ENCODE measurements at places on chromosomes 13 and 19. TPM values are rescaled to one million over a fixed set of nuclear protein-coding genes. Genes with fewer than 3 reads are reported as not detected.

DNA sequence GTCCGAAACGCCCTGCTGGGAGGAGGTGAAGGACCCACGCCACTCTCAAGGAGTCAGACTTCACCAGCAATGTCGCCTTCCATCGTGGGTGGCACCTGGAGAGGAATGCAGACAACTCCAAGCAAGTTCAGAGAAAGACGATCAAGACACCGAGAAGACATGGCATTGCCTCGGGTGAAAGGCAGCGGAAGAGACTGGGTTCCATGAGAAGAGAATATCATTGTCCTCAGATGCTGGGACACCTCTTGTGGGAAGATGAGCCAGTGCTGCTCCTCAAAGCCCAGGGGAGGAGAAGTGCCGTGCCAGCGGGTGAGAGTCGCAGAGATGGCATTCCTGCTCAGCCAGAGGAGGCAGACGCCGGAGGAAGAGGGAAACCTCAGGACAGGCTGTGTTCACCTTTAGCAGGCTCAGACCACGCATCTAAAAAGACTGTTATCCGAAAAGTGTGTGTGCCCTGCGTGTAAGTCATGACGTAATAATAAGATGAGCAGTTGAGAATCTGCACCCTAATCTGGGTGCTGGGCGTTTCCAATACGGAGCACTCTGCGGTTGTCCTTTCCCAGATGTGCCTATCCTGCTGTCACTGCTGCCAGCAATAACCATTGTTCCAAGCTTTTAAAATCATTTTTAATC lies 144.6 kb upstream of the SPACA7 start:
- no peak for DNase-seq

- DNase-seq, result no peak
Measured at GRCh38 chr13:63367522-63368198, 1952.0 kb upstream of the PCDH20 start.

Gene USF2
- total RNA-seq, result 112 TPM

GRCh38 chr19:17997969-17998826 lies 9.8 kb upstream of the ARRDC2 start:
- no peak for DNase-seq

DNA sequence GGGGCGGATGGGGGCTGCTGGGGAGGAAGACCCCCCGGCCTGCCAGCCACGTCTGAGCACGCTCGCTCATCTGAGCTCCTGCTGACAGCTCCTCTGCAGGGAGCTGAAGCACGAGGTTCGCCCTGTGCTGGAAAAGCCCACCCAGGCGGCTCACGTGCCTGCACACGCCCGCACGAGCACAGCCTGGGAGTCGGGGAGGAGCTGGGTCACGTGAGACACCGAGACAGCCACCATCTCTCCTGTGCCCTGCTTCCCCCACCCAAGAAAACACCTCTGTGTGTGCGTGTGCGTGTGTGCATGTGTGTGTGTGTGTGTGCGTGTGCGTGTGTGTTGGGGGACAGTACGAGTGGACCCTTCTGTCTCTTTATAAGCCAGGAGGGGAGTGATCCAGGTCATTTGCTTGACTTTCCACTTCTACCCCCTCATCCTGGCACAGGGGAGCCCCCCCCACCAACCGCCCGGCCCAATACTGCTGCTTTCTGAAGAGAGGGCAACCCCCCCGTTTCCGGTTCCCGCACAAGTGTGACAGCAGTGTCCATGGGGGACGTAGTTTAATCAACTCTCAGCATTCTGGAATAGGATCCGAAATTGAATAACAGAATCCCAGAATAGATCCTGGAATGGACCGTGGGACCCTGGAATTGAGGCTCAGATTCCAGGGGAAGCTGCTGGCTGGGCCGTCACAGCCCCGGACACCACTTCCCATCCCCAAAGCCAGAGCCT lies 42.5 kb downstream of the CELF5 start:
- no peak for DNase-seq

DNA sequence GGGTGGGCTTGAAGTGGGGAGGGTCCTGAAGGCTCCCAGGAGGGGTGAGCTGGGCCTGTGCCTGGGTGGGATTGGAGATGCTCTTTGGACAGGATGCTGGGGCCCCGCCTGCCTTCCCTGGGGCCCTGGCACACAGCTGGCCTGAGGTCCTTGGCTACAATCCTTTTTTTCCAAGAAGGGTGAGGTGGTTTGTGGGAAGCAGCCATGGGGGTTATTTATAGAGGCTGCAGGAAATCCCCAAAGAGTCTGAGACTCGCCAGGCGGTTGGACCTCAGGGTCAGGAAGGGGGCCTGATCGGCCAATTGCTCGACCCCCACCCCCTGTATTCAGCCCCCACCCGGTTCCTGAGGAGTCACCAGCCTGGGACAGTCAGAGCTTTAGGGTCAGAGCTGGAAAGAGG lies 10.0 kb downstream of the GTPBP3 start:
- no peak for DNase-seq

- DNase-seq, result no peak
Measured at GRCh38 chr13:109735436-109735966, 50.9 kb downstream of the IRS2 start.

DNA sequence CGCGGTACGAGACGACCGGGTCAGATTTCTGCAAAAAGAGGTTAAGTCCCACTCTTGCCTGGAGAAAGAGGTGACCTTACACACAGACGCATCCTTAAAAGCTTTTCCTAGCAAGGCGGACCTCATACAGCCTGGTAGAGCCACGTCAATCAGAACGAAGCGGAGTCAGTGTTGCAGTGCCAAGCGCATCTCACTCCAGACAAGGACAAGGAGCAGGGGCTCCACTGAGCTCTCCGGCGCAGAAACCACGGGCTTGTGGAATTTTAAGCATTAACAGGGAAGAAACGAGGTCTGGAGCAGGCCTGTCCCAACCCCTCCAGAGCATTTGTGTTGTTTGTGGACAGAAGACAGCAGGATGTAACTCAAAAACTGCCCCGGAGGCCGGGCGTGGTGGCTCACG lies 7.1 kb downstream of the EEF2 start:
- DNase-seq, result no peak

DNA sequence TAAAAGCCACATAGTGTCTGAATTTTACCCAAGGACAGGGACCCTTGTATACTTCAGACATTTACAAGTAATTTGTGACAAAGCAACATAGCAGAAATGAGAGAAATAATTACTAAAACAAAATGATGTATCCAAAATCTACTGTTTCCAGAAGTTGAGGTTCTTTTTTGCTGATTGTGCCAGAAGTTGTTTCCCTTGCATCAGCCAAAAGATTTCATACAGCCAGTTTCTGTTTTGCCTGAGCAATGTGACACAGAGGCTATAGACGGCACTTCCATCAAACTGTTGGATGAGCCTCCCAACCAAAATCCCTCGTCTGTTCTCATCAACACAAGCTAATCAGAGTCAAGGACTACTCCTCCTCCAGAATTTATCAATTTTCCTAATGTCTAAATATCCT lies 913.2 kb upstream of the GPC6 start:
- no peak for DNase-seq

- DNase-seq, result no peak
Measured at GRCh38 chr13:77033717-77034302, 6.9 kb upstream of the FBXL3 start.

DNA sequence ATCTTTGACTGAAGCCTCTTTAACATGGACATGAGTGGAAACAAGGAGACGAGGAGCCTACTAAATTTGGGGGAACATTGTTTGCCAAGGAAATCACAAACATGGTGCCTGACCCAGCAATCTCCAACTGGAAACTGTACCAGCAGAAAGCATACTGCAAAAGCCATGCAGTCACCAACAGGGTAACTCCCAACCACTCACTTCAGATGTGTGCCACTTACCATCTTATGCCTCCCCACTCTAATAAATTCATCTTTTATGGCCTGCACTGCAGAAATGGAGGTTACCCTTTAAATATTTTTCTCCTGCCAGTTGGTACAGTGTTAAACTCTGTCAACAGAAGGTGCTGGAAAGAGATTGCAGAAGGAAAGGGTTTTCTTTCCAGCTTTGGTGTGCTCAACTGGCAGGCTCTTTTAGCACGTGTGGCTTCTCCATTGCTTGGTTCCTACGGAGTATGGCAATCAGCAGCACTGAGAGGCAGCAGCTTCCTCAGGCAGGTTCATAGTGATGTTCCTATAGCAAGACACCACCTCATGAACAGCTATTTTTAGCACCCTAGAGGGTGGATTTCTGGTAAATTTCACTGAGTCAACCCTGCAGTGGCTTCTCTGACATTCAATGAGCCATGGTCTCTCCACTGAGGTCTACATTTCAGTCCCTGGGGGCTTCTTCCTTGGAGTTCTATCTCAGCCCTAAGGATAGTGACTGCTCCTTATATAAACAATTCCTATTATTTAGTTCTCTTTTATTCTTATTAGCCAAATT lies 21.4 kb downstream of the MIR17HG start:
- DNase-seq, result no peak

Gene FLT1
- 14.0 TPM for total RNA-seq

Gene MISP
- 116 TPM for total RNA-seq

GRCh38 chr19:38917516-38917915 lies 5.5 kb upstream of the CCER2 start:
- DNase-seq, result no peak

DNA sequence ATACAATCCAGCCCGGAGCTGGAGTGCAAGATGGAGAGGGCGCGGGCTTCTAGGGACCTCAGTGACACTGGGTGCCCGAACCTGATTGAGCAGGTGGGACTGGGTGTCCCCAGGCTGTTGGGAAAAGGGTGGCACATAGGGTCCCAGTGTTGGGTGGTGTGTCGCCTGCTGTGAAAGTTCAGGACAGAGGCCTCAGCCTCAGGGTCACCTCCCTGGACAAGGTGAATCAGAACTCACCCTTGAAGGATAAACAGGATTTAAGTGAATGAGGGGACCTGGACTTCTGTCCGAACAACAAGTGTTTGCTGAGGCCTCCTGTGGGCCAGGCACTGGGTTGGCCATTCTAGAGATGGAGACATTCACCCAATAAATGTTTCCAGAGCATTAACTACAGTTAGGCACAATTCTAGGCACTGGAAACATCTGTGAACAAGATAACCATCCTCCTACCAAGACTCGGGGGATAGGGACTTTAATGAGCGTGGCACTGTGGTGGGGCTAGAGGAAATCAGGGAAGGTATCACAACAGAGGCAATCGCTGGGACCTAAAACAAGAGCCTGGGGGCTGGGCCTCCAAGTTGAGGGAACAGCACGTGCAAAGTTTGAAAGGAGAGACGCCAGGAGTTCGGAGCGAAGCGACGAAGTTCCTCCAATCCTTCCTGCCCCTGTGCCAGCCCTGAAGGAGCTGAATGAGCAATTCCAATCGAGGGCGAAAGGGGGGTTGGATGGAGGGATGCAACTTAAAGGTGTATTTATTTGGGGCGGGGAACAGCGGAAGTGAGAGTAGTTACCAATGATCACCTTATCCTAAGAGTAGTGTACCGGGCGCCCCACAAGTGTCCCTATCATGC lies 921 bp upstream of the POLD1 start:
- DNase-seq, result no peak

DNA sequence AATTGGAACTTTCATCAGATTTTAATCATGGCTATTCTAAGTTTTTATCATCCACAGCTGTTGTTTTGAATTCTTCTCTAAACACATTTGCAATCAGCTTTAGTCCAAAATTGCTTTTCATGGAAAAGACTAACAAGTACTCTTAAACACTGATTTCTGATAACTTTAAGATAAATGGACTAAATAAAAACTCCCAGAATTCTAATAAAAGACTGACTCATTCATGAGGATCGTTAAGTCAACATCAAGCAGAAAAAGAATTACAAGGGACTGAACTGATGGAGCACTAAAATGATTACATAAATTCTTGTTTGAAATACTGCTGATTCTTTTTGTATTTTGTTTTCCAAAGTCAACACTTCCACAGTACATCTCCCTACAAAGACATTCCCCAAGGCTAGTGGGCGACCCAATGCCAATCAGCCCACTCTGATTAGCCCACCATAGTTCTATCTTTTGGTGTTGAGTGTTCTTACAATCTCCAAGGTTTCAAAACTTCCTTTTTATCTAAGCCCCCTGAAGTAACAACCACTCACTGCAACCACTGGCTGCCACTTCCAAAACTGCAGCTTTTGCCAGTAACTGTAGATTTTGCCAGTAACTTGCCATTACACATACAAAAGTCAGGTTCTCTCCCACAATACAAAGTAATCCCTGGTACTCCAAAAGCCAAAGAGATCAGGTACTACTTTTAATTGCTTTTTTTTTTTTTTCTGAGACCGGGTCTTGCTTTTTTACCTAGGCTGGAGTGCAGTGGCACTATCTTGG lies 14.0 kb upstream of the NAA16 start:
- no peak for DNase-seq

- DNase-seq, result no peak
Measured at GRCh38 chr19:52917531-52917930, 5.7 kb downstream of the ZNF888 start.

Gene LENG9
- 18.9 TPM for total RNA-seq

DNA sequence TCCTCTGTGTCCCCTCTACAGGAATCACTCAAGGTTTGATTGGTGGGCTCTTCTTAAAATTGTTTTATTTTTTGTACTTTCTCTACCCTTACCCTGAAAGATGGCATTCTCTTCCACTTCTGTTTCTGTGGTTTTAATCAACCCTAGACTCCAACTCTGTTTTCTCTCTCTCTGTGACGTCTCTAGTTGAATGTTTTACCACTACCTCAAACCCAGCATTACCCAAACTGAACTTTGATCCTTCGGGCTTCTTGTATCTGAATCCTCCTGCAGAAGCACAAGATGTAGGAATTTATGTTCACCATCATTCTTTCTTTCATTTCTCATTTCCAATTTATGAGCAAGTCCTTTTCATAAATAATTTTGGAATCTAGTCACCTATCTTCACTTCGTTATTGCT lies 39.9 kb downstream of the PCCA start:
- DNase-seq, result no peak

Gene LCP1
- 21.6 TPM for total RNA-seq

Gene SIGLECL1
- not detected for total RNA-seq

Gene TTC9B
- not detected for total RNA-seq

- DNase-seq, result no peak
Measured at GRCh38 chr13:20701461-20701860, 2.0 kb upstream of the IL17D start.

DNA sequence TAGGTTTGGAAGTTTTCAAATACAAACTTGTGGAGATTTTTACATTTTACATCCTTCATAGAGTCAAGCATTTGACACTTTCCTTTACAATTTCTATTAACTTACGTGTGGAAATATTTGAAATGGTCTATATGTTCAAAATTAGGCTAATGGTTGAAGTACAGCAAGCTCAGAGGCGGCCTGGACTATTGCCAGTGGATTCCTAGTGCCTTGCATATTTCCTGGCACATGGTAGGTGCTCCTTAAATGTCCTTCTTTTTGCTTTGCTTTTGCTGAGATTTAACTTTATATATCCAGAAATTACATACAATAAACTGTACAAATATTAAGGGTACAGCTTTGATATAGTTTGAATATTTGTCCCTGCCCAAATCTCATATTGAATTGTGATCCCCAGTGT lies 93.9 kb downstream of the UBL3 start:
- DNase-seq, result no peak

Gene VSTM2B
- not detected for total RNA-seq
